ENCODE measurements at places on chromosomes 1 and 21.
A peak's percentile ranks its signal among the peaks of the same experiment; 100 is the strongest.

DNA sequence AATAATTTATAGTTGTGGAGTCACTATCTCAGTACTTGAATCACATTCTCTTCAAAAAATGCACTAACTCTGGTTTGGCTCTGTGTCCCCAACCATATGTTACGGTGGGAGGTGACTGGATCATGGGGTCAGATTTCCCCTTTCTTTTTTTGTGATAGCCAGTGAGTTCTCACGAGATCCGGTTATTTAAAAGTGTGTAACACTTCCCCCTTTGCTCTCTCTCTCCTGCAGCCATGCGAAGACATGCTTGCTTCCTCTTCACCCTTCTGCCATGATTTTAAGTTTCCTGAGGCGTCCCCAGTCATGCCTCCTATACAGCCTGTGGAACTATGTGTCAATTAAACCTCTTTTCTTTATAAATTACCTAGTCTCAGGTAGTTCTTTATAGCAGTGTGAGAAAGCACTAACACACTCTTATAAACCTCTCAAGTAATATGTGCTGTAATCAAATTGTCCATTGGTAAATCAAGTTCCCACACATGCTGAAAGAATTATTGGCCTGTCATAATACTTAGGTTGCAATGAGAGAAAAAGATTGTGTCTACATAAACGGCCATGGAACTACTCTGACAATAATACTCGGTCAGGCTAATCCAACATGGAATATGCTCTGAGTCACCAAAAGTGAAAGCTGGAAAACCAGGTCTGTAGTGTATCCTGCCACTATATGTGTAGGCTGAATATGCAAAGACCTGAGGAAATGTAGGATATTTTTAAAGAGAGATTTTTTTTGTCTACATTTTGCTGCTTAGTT, 107.5 kb downstream of the SLC44A5 start:
- DNase-seq: no peak

DNA sequence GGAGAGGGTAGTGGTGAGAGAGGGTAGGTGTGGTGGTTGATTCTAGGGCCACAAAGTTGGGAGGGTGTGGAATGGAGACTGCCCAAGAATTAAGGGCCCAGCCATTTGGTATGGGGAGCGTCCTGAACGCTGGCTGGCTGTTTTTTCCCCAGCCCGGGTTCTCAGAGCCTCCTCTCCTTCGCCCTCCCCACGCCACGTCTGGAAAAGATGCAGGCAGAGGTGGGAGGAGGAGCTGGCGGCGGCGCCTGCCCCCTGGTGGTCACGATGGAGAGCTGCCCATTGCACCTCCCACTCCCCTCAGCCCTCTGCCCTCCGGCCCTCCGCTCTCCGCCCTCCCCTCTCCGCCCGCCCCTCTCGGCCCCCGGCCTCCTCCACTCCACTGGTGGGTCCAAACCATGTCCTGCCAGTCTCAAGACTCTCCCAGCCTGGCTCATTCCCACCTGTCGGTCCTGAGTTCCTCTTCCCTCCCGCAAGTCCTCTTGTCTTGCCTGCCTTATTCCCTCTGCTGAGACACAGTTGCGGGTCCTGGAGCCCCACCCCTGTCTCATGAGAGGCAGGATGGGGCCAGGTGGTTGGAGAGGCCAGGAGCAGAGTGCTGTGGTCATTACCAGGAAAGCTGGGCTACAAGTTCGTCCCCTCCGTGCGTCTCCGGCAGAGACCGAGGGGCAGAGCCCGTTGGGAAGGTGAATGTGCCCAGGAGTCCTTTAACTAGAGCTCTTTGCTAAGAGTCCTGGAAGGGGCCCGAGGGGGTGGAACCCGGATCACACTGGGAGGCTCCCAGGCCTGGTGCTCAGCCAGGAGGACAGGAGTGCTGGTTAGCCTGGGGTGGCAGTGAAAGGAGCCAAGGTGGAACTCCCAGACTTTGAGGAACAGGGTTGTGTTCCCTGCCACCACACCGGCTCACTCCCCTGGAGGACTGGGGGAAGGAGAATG, 22.6 kb downstream of the ETNK2 start:
- DNase-seq: peak; percentile 75

DNA sequence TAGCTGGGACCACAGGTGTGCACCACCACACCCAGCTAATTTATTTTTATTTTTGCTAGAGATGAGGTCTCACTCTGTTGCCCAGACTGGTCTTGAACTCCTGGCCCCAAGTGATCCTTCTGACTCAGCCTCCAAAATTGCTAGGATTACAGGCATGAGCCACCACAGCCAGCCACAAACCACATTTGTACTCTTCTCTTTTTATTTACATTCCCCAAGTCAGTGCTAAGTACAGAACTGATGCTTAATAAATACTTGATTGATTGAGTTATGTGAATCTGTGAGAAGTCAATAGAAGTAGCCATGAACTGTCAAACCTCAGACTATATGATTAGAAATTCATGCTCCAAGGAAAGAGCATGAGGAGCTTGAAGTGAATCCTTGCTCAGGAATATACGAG, 48.5 kb upstream of the S1PR1 start:
- DNase-seq: no peak

DNA sequence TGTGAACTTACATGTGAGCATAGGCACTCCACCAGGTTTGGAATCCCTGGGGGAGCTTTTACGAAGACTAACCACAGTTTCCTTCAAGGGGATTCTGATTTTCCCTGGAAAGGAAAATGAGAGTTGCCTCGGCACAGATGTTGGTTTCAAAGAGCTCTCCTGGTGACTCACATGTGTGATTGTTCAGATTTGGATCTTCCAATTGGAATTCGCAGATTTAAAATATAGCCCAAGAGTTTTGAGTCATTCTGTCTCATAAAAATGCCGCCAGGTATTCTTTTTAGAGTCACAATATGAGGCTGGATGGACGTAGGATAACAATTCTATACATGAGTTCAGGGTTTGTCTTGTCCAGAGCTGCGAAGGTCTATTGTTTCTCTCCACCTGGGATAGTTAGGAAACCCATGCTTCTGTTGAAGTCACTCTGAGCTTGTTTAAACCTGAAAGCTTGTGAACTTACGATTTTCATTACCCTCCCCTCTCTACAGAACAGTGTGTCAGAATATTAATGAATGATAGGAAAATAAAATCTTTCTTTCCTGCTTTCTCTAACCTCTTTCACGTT, 64.9 kb downstream of the TGFB2 start:
- DNase-seq: no peak

DNA sequence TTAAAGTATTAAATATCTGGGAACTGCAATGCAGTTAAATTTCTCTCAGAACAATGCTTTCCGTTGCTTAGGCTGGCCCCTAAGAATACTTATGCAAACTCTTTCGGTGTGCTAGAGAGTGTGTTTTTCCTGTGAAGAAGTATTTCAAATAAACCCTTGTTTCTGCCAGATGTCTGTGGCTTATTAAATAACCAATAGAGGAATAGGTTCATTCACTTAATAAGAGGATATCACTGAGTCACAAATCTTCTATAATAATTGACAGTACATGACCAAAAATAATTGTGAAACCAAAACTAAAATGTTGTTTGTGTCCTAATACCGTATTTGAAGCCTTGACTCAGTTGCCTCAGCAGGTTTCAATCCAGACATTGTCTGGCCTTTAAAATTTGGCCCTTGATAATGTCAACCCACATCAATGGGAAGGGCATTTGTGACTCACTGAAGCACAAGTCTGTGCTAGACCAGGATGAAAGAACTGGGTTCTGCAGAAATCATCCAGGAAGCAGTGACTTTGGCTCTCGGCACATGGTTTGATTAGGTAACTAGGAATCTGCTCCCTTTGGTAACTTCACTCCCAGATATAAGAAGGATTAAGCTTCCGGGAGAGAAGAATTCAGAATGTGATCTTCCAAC, 104.2 kb upstream of the BARHL2 start:
- DNase-seq: no peak

- no peak for DNase-seq
These were observed 11.6 kb upstream of the NPHP4 start for GRCh38 chr1:6003568-6004411.

- peak; percentile 47 for DNase-seq
These were observed 19.2 kb upstream of the PEF1 start for GRCh38 chr1:31663622-31664452.

- DNase-seq: no peak
These were observed 9.7 kb downstream of the SKI start for GRCh38 chr1:2237773-2238172.

GRCh38 chr1:95548211-95548610, 314.2 kb downstream of the RWDD3 start:
- no peak for DNase-seq

DNA sequence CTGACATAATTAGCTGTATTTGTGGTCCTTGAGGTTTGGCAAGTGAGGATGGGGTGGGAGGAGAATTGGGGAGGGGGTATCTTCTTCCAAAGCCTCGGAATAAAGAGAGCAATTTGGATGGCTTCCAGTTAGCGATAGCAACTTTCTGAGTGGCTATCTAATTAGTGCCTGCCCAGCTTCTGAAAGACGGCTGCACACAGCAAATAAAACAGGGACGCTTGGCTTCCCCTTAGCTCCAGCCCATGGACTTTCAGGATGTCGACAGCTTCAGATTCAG, 31.1 kb downstream of the KLHDC7A start:
- no peak for DNase-seq

GRCh38 chr1:160261556-160261892, 825 bp downstream of the DCAF8 start:
- DNase-seq: no peak

- DNase-seq: no peak
These were observed 40.5 kb downstream of the UBE2G2 start for GRCh38 chr21:44761011-44761729.

- DNase-seq: no peak
These were observed 480.4 kb upstream of the USP24 start for GRCh38 chr1:55695552-55695951.

- no peak for DNase-seq
These were observed 34.0 kb upstream of the CRNN start for GRCh38 chr1:152448095-152448494.

GRCh38 chr1:2373551-2374251, 17.7 kb downstream of the MORN1 start:
- DNase-seq: no peak

DNA sequence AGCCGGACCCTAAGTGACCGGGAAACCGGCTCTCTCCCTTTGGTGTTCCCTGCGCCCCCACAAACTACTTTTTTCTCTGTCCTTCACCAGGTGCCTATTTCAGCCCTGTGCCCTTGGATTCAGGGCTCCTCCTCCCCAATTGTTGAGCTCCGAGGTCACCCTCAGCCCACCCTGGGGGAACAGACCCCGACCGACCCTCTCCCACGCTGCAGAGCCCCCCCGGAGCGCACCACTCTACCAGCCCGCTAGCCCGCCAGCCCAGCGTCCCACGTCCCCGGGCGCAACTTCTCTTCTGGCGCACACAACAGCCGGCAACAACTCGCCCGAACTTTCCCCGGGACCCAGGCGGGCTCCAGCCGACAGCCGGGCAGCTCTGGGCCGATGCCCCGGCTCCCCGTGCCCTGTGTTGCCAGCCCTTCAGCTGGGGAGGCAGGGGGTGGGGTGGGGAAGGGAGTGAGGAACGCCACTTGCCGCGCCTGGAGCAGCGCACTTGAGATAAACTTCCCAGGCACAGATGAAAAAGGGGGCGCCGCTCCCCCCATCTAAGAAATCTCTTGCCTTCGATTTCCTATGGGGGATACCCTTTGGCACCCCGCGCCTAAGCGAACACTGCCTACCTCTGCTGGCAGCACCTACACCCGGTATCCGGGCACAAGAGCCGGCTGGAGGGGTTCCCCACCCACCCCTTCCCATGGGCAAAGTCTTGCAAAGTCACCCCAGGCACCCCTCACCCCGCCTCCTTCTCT, 997 bp downstream of the CASZ1 start:
- DNase-seq: no peak

- DNase-seq: no peak
These were observed 663.7 kb downstream of the PTPRC start for GRCh38 chr1:199302554-199302953.

GRCh38 chr1:51515982-51516648, 3.0 kb downstream of the EPS15 start:
- DNase-seq: no peak

GRCh38 chr1:232300466-232300865, 329.5 kb downstream of the SIPA1L2 start:
- DNase-seq: no peak

DNA sequence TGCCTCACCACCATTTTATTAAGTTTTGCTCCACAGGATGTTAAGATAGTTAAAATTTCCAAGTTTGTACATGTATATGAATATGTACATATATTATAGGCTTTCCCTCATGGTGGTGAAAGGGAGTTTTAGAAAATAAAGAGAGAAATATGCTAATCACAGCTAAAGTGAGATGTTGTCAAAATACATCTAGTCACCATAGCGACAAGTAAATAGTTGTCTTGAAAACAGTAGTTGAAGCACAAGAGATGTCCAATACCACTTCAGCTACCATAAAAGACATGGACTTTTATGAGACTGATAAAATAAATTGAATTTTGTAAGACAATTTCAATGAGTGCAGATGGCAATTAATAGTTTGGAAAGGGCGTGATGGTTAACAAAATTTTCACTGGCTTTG, 1600.0 kb downstream of the BRINP3 start:
- no peak for DNase-seq

Data from NCI-H446 (cell line).